DMS53 (cell line): ENCODE measurements at places on chromosomes 7 and 10.

DNA sequence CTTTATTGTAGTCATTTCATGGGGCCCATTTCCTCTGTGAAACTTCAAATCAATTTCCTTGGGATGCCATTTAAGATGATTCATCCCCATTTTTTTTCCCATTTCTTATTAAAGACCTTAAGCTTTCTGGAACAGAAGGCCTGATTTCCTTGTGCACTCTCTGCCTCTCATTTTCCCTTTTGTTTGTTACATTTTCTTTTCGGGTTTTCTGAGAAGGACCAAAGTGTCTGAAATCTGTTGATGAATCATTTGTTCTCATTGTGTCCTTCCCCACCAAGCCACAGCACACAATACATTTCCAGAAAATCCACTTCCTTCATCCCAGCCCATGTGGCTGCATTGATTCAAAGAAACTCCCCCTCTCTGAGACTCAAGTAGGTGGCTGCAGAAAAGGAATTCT, 372.4 kb downstream of the SFMBT2 start:
- DNase-seq, result no peak

DNA sequence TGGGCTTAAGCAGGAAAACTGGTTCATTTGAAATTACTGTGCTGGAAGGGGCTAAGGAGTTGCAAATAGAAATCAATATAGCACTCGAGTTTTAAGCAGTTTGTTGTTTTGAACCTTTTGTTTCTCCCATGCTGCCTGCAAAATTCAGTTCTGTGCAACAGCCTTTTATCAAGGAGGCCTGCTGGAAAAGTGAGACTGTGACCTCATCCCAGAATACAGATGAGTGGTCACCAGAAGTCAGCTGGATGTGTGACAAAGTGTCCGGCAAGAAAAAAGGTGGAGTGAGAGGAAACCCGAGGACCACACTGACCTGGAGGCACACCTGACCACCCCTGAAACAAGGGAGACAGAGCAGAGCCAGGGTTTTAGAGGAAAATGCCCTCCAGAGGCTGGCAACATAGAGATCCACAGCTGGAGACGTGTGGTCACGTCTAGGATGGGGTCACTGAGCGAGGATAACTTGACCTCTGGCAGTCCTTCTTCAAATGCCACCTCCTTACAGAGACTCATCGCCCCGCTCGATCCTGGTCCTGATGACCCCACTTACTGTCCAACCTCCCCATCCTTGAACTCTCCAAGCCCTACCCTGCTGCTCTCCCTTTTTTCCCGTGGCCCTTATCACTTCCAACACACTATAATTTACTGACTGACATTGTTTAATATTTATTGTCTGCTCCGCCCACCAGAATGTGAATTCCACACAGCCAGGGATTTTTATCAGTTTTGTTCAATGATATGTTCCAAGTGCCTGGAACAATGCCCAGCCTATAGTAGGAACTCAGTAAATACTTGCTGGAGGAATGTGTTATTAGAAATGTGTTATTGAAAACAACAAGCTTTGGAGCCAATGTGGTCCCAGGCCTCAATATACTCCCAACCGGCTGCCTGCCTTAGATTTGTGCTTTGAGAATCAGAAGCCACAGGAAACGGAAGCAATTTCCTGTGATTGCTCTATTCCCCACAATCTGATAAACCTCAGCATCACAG, 243.8 kb downstream of the GLI3 start:
- DNase-seq, result no peak

GRCh38 chr7:152574892-152575548, 100.9 kb downstream of the XRCC2 start:
- no peak for DNase-seq

DNA sequence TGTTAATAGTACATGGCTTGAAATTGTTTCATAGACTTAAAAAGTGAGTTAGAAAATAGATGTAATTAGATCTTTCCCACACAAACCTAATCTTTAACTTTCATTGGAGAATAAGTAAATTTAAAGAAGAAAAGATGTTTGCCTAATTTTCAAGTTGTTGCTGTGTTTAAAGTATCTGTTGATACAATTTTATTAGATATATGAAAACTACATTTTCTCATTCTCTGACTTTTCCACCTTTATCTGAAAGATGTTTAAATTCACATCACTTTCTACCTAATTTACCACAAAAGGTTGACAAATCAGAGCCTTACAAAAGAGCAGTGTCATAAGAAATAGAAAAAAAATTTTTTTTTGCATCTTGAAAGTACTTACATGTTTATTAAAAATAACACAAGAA, 45.8 kb downstream of the SHOC2 start:
- DNase-seq, result no peak

GRCh38 chr10:75065076-75065475, 46.4 kb upstream of the SAMD8 start:
- DNase-seq, result no peak

GRCh38 chr7:27303026-27303425, 60.4 kb downstream of the EVX1 start:
- DNase-seq, result no peak

- DNase-seq, result no peak
Observed at GRCh38 chr7:102994567-102994966, 80.0 kb downstream of the FBXL13 start.

DNA sequence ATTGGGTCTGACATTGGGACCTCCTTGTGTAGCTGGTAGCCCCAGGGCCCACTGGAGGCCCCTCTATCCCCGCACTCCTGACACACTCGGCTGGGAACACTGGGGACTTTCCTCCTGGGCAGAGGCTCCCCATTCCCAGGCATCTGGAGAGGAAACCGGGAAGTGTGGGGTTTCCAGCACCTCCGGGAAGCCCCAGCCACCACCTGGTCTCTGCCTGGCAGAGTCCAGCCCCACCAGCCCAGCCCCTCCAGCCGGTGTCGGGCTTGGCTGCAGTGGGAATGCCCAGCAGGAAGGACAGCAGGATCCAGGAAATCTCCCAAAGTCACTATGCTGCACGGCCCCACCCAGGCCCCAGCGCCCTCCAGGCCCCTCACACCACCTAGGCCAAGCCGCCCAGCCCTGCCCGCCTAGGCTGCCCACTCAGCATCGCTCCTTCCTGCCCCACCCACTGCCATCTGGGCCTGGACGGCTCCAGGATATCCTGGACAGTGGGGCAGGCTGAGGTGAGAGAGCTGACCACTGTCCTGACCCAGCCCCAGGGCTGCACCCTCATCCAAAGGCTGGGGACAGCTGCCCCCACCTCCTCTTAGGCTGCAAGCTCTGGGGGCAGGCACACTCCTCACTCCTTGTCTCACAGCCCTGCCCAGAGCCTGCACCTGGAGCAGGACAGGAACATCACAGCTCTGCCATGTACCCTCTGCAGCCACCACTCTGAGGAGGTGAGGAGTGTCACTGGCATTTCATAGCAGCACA, 11.8 kb downstream of the RASGEF1A start:
- DNase-seq, result no peak

DNA sequence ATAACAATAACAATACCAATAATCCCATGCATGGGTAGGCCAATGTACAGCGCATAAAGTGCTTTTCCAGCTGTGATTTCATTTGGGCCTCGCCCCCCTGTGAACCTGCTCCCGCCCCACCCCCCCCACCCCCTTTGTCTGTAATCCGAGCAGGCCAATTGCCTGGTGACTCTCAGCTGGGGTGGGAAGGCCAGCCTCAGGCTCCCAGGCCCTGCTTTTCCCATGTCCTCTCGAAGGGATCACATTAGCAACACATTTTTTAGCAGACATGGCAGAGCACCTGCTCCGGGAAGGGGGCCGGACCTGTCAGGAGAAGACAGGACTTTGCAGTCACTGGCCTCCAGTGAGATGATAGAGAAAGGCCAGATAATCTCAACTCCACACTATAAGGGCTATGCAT, 439.3 kb downstream of the RPS24 start:
- DNase-seq, result no peak

- no peak for DNase-seq
Observed at GRCh38 chr10:33126742-33127141, 168.7 kb upstream of the ITGB1 start.

- DNase-seq, result no peak
Observed at GRCh38 chr10:112151524-112152039, 32.0 kb downstream of the GPAM start.

GRCh38 chr10:130787821-130788220, 523.7 kb downstream of the TCERG1L start:
- DNase-seq, result no peak

DNA sequence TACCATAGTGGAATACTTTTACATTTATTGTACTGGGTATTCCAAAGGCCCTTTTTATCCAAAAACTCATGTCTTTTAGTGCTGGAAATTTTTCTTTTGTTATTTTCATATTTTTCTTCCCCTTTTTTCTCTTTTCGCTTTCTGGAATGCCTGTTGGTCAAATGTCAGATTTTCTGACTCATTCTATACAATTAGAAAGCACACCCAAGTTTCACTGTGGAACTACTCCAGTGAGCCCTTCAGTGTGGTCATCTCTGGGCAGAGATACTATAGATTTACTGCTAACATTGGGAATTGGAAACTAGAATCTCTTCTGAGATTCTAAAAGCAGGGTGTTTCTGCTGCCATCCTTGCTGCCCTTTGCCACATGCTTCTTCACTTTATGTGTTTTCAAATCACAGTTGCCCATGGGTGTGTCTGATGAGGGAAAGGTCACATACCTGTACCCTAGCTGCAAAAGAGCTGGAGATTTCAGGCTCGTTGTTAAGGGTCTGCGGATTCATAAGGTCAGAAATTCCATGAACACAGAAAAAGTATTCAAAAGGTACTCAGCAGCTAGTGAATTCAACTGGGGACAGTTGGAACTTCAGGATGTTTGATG, 5.6 kb upstream of the WASL start:
- no peak for DNase-seq

DNA sequence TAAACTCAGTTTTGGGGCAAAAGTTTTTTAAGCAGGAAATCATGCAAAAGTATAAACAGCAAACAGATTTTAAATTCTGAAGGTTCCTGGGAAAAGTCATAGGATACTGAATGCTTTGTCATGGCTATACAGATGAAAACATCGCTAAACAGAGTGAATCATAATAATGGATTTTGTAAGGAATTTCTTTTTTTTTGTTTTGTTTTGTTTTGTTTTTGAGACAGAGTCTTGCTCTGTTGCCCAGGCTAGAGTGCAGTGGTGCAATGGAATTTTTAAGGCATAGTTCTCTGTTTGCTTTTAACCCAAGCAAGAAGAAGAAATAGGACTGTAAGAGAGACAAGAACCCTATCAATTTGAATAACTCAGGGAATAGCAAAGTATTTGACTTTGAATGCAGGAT, 285.3 kb downstream of the NRG3 start:
- no peak for DNase-seq

DNA sequence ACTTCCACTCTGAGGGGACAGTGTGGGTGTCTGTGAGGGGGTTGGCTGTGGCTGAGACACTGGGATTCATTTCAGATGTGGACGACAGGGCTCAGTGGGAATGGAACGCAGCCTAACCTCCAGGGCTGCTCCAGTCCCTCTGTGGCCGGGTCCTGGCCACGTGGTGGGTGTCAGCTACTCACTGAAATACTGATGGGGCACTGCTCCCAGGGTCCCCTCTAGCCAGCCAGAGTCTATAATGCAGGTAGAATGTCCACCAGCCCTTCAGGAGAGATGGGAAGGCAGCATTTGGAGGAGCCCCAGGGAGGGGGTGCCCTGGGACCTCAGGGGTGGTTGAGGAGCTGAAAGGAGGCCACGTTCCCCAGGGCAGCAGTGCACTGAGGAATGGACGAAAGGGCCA, 87.2 kb upstream of the LANCL2 start:
- no peak for DNase-seq

DNA sequence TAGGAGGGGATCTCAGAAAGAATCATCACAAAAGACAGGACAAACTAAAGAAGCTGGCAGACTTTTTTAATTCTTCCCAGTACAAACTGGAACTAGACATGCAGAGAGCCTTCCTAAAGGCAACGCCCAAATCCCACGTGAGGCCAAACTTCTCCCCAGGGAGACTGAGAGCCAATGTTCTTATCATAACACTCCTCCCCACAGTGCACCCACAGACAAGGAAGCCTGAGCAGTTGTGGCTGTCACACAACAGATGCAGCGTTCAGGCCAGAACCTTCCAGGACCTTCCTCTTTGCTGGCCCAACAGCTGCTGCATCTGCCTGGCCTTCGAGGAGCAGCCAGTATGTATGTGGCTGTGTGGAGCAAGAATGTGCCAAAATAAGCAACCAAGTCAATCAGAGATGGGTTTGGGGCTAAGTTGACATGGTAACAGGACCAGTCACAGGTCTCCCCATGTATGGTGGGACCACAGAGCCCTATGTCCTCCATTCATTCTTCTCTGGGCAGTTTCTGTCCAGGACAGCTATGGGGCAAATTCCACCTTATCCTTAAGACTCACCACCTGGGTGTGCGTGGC, 34.9 kb downstream of the SRPK2 start:
- DNase-seq, result no peak

GRCh38 chr7:148967602-148968001, 60.7 kb downstream of the PDIA4 start:
- no peak for DNase-seq

GRCh38 chr7:6691103-6691502, 15.6 kb downstream of the ZNF12 start:
- DNase-seq, result peak; percentile 42

- no peak for DNase-seq
Observed at GRCh38 chr7:126696256-126697038, 556.3 kb downstream of the GRM8 start.
